Activated T-helper 1 cell treated with Interleukin-2 at 50 U/mL for 16 hours (primary cell): ENCODE measurements at places on chromosomes 11 and 22.

GRCh38 chr11:15969701-15970329 lies 386.5 kb downstream of the SOX6 start:
- DNase-seq: no peak

GRCh38 chr11:114060392-114061047 lies 1.0 kb downstream of the ZBTB16 start:
- no peak for DNase-seq

GRCh38 chr11:66625041-66625751 lies 8.8 kb downstream of the RBM14 start:
- DNase-seq: no peak

- no peak for DNase-seq
Observed at GRCh38 chr11:85815186-85815931, 4.4 kb upstream of the SYTL2 start.

DNA sequence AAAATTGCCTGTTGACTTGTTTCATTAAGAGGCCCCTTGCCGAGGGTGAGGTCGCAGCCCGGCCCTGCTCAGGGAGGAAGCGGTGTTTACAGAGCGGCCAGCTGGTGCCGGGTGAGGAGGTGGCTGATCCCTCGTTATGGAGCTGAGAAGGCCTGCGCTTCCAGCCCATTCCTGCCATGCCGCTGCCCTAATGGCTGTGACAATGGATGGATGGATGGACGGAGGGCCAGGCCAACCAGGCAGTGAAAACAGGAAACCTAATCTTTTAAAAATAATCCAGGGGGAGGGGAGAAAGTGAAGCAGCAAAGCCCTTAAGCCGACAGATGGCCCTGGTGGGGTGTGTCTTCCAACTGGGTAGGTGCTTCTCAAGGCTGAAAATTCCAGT lies 38.5 kb downstream of the BCR start:
- no peak for DNase-seq

- DNase-seq: no peak
Observed at GRCh38 chr11:37449146-37449545, 851.1 kb upstream of the RAG2 start.

- no peak for DNase-seq
Observed at GRCh38 chr11:127066401-127067090, 66.0 kb upstream of the KIRREL3 start.
